ENCODE measurements at places on chromosomes 16 and 17.
A peak's percentile ranks its signal among the peaks of the same experiment; 100 is the strongest.

DNA sequence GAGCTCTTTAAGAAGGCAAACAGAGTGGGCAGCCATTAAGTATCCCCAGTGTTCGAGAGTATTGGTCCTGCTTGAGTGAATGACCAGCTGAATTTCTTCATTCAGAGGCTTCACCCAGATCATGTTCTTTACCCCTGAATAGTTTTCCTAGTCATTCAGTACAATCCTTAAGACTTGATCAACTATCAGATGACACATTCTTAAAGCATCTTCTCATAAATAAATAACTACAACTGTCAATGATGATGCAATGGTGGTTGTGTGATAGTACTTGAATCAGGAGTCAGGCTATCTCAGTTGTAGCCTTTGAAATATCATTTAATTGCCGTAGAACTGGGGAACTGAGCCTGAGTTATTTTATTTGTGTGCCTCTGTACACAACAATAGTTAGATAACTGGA, 416.8 kb upstream of the CCL2 start:
- DNase-seq = no peak

DNA sequence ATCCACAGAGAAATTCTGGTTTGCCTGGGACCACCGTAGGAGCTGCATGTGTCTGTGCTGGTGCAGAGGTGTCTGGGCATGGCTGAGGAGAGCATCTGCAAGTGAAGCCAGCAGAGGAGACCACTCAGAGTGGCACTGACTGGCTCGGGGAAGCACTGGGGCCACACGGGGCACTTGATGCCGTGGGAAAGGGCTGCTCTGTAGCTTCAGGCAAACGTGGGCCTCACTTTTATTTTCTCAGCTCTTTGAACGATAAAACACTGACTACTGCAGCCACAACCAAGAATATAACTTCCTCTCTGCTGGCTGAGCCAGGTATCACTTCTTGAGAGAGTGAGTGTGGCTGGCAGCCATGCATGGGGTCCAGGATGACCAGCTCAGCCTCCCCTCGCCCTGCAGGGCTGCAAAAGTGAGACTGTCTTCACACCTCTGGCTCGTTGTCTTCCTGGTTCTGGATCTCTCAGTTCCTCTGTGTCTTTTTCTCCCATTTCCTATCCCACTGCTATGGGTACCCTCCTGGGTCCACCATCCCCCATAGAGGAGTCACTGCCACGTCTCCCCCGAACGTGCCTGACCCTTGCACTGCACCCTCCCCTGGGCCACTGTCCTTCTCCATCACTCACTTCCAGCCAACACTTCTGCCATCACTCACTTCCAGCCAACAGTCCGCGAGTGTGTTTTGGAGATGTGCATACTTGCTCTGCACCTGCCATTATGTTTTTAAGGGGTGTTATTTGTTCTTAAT, 201.4 kb upstream of the CHMP6 start:
- DNase-seq = peak; percentile 17

- DNase-seq = no peak
These were observed 16.6 kb upstream of the TBX2 start for GRCh38 chr17:61382796-61383688.

DNA sequence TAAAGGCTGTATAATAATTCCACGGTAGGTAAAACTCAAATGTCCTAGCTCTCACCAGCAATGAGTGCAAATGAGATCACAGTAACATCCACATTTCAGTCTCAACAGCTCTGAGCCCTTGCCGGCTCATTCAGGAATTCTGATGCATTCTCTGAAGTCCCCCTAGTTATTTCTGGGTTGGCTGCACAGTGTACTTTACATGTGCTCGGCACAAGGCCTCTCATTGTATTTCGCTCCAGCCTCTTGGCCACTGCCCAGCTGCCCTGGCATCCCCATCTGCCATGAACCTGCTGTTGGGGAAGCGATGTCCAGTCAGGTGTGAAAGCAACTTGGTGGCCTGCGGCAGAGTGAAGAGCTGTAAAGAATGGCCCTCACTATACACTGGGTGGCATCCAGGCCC, 14.3 kb downstream of the PRCD start:
- DNase-seq = no peak

DNA sequence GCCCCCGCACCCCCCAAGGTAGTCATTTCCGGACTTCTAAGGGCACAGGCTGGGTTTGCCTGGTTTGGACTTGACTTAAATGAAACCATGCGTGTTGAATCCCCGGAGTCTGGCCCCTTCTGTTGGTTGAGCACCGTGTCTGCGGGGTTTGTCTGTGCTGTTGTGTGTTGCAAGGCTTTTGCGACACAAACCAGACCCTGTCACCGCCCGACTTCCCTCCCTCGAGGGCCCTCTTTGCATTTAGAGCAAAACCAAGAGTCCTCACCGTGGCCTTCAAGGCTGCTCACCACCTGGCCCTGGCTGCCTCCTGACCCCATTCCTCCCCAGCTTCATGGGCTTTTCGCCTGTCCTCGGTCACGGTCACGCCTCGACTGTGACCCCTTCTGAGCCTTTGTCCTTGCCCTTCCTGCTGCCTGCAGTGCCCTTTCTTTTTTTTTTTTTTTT, 7.4 kb downstream of the CRISPLD2 start:
- peak; percentile 56 for DNase-seq

DNA sequence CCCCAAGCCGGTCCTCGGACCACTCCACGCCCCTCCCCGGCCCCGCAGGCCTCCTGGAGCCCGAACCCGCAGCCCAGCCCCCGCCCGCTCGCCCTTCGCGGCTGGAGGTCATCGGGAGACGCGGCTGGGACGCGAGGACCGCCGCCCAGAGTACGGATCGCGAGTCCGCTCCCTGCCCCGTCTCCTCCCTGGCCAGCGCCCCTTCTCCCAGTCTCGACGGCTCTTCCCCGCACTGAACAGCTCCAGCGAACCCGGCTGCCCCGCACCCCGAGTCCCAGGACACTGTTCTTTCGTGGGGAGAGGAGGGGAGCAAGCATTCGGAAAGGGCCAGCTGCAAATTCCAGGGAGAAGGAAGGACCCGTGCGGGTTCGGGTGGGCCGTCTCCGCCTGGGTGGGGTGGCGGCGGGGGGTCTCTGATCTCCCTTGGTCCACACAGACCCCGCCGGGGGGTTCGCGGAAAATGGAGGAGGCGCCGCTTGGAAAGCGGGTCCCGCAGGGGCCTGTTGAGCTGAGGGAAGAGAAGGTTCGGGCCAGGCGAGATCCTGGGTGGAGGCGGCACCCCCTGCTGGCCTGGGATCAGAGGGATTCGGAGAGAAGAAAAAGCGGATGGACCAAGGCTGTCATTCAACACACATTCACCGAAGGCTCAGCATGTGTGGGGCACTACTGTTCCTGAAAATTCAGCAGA, 632 bp upstream of the RTN4RL1 start:
- peak; percentile 79 for DNase-seq

DNA sequence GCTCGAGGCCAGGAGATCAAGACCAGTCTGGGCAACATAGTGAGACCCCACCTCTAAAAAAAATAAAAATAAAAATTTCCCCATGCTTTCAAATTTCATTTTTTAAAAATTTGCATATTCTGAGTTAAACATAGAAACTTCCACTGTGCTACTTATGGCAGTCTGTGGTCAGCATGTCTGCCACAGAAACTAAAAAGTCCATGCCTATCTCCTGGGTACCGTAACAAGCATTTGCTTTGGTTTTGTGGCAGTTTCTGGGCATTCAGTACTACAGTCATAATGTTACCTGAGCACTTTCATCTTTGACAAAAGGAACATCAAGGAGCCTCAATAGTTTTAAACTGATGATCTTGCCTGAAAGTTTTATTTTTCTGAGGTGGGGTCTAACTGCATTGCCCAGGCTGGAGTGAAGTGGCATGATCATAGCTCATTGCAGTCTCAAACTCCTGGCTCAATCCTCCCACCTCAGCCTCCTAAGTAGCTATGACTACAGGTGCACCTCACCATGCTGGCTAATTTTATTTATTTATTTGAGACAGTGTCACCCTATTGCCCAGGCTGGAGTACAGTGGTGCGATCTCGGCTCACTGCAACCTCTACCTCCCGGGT, 13.2 kb upstream of the ITGA2B start:
- DNase-seq = no peak

GRCh38 chr17:9611557-9611956, 33.8 kb upstream of the USP43 start:
- no peak for DNase-seq

DNA sequence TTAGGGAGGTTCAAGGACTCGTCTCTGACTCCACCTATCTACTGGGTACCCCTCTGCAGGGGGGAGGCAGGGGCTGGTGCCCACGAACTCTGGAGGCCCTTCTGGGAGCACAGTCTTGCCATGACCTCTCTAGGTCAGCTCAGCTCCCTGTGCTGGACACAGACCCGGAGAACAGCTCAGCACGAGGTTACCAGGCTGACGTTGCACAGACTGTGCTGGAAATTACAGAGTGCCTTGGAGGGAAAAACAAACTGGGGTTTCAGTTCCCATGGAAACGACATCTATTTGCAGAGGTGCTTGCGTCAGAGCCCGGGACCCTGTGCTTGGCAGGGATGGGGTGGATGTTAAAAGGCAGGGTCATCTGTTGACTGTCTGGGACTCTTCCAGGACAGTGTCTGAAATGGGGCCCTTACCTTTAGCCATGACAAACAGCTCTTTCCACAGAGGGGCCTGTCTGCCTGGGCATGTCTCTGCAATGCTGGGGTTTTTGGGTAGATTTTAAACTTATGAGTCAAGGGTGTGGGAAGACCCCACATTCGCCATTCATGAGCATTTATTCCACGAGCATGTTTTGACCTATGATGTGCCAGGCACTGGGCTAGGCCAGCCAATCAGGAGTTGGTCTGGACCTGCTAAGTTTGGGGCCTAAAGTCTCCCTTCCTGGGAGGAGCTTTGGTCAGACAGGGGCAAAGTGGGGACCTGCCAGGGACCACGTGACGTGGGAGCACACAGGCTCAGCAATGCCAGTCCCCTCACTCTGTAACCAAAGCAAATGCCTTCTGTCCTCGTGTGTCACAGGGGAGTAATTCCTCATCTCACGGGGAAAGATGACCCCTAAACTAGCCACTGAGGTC, 22.5 kb downstream of the CCR7 start:
- peak; percentile 94 for DNase-seq

GRCh38 chr16:2524339-2524938, 4.3 kb downstream of the AMDHD2 start:
- no peak for DNase-seq

- no peak for DNase-seq
These were observed 2.8 kb downstream of the DRC3 start for GRCh38 chr17:17975436-17975835.

DNA sequence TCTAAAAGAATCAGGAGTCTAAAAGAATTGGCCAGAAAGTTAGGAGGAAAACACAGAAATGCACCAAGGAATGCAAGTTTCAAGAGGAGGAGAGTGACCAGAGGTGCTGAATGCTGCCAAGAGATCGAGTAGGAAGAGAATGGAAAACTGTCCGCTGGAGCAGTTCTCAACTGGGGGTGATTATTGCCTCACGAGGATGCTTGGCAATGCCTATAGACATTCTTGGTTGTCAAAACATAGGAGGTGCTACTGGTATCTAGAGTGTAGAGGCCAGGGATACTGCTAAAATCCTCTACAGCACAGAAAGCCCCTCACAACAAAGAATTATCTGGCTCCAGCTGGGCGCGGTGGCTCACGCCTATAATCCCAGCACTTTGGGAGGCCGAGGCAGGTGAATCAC, 82.1 kb upstream of the NOL11 start:
- DNase-seq = no peak

GRCh38 chr17:17900615-17901520, 64.1 kb upstream of the SREBF1 start:
- DNase-seq = peak; percentile 99

GRCh38 chr17:5439446-5439764, 450 bp upstream of the C1QBP start:
- DNase-seq = no peak

DNA sequence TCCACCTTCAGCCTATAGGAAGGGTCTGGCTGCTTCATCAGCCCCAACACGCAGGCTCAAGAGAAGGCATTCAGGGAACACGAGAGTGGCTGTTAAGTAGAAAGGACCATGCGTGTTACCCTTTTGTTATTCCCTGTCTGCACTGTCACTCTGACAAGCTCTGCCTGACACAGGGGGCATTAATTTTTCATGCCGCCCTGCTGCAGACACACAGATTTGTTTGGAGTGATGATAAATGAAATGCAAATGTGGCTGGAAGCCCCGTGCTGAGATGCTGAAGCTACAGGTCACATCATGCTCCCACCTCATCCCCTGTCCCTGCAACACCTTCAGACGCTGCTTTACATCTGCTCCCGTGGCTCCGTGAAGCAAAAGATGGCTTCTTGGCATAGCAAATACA, 97.7 kb downstream of the USP31 start:
- DNase-seq = no peak

GRCh38 chr17:36591434-36592315, at the start of gene DHRS11:
Gene DHRS11, plus strand, starts transcription at chr17:36591879. Its CDS starts 131 bp downstream, at chr17:36592010.
- peak; percentile 82 for DNase-seq

DNA sequence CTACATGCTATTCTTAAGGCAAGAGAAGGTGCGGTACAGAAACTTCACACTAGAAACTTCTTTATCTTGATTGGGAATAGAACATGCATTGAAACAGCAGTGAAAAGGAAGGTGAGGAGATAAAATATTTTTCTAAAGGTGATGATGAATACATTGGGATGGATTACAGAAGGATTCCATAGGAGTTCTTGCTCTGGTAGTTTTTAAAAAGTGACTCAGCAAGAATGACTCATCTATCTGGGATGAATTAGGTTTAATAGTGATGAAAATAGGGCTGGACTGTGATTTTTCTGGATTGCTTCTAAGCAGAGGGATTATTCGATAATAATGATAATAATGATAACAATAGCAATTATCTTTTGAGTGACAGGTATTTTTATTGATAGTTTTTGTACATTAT, 65.6 kb upstream of the HS3ST4 start:
- DNase-seq = no peak

DNA sequence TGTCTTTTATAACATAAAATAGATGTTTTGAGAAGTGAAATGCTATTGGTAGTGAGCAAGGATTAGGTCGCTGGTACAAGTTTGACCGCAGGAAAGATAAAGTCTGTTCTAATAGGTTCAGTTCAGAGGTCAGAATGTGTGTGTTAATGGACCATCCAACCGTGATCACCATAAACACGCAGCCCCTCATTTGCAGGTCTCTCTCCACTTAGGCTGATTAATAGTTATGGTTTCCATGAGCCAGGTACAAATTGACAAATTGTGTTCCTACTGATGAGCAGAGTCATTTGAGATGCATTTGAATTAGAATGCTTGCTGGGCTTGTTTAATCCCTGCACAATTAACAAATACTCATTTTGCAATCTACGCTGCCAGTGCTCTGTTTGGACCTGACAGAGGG, 318.1 kb upstream of the GOT2 start:
- DNase-seq = no peak

DNA sequence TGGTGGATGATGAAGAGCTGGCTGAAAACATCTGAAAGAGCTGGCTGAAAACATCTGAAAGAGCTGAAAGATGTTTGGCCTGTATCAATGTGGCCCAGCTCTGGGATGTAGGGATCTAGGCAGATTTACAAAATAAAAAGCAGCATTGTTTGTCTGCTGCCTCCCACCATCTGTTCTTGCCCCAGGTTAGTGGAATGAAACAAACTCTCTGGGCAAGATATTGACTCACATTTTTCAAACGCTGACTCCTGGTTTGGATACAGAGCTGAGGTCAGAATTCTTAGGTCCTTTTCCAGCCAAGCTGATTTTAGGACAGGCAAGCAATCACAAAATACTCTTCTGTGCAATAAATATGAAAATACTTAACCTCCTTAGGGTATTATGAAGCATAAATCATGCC, 139.0 kb downstream of the STX8 start:
- DNase-seq = no peak

Measured in EH (cell line).